Myometrial cell (primary cell): ENCODE measurements at places on chromosomes 16 and 17. TPM values are rescaled to one million over a fixed set of nuclear protein-coding genes. Genes with fewer than 3 reads are reported as not detected.

CENPT gene
- 30.0 and 33.7 TPM in 2 replicates for total RNA-seq

FOXF1 gene
- 11.5 and 15.8 TPM in 2 replicates for total RNA-seq

JPH3 gene
- not detected in 2 replicates for total RNA-seq

LPO gene
- total RNA-seq: not detected in 2 replicates

KRTAP16-1 gene
- total RNA-seq: not detected in 2 replicates

TAF1C gene
- 14.9 and 29.4 TPM in 2 replicates for total RNA-seq

SMG6 gene
- total RNA-seq: 30.3 and 46.1 TPM in 2 replicates

OR1A2 gene
- total RNA-seq: not detected in 2 replicates

ZG16 gene
- not detected in 2 replicates for total RNA-seq

KRT34 gene
- 115 and 121 TPM in 2 replicates for total RNA-seq

SPG7 gene
- total RNA-seq: 103 and 136 TPM in 2 replicates

CCDC92B gene
- not detected in 2 replicates for total RNA-seq

SBK1 gene
- 0.58 TPM in 1 of 2 replicates, not detected in the other for total RNA-seq

BCL6B gene
- 0.18 and 0.58 TPM in 2 replicates for total RNA-seq

TANGO6 gene
- total RNA-seq: 15.3 and 15.4 TPM in 2 replicates

TP53TG3F gene
- not detected in 2 replicates for total RNA-seq

SCPEP1 gene
- total RNA-seq: 32.1 and 47.6 TPM in 2 replicates

HEATR9 gene
- total RNA-seq: not detected in 2 replicates

CRYBA1 gene
- total RNA-seq: not detected in 2 replicates

KRTAP9-2 gene
- not detected in 2 replicates for total RNA-seq

STAC2 gene
- not detected in 2 replicates for total RNA-seq

GNG13 gene
- total RNA-seq: not detected in 2 replicates

ABCA3 gene
- 0.18 TPM in 1 of 2 replicates, not detected in the other for total RNA-seq

LRRC36 gene
- total RNA-seq: 0.71 TPM in 1 of 2 replicates, not detected in the other

DRC3 gene
- under 0.01 TPM in 2 replicates for total RNA-seq

SLFN12L gene
- not detected in 2 replicates for total RNA-seq

AANAT gene
- total RNA-seq: not detected in 2 replicates

SCARF1 gene
- 0.89 and 1.4 TPM in 2 replicates for total RNA-seq

USP43 gene
- total RNA-seq: 0.71 and 1.4 TPM in 2 replicates

MPRIP gene
- 171 and 240 TPM in 2 replicates for total RNA-seq

ACSM2A gene
- not detected in 2 replicates for total RNA-seq

LDHD gene
- total RNA-seq: 0.86 and 4.1 TPM in 2 replicates

SOST gene
- total RNA-seq: not detected in 2 replicates

ACE gene
- 1.9 and 5.5 TPM in 2 replicates for total RNA-seq

RAB11FIP4 gene
- total RNA-seq: 0.18 and 0.86 TPM in 2 replicates

RUNDC3A gene
- total RNA-seq: not detected in 2 replicates

USP6 gene
- total RNA-seq: 0.18 TPM in 1 of 2 replicates, not detected in the other
